NCI-H526 treated with DMSO at 0.1 percent for 48 hours (cell line): ENCODE measurements at places on chromosomes 7 and 10.

GRCh38 chr7:63925626-63926460 is 72.8 kb upstream of the ZNF722 start:
- peak; percentile 90 for DNase-seq

DNA sequence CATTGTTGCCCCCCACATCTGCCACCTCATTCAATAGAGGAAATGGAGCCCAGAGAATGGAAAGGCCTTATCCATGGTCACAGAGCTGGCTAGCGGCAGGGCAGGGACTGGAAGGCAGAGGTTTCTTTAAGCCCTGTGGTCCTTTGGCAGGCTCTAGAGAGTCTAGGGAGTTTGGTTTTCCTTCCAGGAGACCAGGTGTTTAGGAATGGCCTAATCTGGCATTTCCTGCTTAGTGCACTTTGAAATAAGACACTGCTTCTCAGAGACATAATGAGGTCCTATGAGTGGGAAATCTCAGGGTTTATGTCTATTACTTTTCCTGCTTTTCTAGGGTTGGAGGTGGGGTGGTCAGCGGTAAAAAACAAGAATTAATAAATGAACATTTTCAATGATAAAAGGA is 6.1 kb downstream of the MARVELD1 start:
- no peak for DNase-seq

DNA sequence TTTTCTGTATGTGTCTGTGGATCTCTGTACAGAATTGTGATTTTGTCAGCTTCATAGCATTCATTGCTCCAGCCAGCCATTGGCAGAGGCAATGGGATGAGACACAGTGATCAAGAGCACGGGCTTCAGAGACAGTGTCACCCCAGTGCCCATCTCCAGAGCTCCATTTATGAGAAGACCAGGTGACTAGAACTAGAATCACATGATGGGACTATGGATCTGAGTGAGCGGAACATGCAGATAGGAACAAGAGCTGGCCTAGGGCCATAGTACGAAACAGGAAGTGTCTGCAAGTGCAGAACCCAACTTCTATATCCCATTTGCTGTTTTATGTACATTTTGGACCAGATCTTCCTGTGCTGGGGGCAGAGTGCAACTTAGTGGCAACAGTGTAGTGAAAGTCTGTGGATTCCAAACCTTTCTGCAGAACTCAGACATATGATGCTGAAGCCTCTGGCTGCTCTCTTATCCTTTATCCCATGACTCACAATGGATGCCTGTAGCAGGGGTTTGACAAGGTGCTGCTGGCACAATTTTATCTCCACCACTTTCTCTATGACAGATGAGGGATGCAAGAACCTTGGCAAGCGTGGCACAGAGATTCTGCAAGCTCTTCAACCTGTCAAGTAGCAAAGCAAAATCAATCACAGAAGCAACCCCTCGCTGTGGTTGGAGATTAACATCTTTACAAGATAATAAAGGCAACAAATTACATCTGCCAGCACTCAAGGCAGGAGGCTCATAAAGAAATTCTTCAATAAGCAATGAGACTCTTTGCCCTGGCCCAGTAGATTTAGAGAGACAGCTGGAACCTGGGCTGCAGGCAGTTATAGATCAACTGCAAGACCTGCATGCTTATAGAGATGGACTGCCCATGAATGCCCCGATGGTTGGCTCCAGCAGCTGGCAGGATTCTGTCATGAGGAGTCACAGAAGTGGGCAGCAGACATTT is 681.3 kb downstream of the TNS3 start:
- no peak for DNase-seq

DNA sequence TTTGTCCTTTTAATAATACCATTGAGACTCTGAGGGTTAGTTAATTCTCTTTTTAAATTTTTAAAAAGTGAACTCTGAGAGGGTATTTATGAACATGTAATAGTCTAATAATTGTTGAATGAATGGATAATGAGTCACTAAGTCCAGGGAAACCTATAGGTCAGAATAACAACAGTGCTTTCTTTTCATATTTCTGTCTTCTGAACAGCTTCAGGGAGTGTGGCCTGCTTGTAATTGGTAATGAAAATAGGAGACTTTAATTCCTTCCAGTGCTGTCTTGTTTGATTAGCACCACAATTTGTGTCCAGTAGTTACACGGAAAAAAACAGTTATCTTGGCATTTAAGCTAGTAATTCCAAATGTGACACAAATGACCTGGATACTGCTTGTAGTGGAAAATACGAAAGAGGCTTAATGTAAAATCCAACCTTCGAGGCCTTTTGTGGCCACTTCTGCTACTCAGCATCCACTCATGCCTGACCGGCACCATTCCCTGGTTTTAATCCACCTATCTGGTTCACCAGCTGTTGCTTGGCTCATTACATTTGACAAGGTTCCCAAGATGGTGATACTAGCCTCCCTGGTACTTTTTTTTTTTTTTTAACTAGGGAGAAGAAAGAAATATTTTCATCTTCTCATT is 149.3 kb upstream of the IMMP2L start:
- DNase-seq: no peak

- DNase-seq: no peak
Observed at GRCh38 chr10:124045801-124046355, 47.5 kb downstream of the CHST15 start.

- no peak for DNase-seq
Observed at GRCh38 chr7:132572526-132572925, 3.7 kb downstream of the PLXNA4 start.

- DNase-seq: no peak
Observed at GRCh38 chr10:110413049-110413783, 84.5 kb upstream of the DUSP5 start.

- no peak for DNase-seq
Observed at GRCh38 chr7:42745357-42746059, 166.4 kb downstream of the C7orf25 start.

- no peak for DNase-seq
Observed at GRCh38 chr7:66571568-66571967, 57.1 kb upstream of the KCTD7 start.

DNA sequence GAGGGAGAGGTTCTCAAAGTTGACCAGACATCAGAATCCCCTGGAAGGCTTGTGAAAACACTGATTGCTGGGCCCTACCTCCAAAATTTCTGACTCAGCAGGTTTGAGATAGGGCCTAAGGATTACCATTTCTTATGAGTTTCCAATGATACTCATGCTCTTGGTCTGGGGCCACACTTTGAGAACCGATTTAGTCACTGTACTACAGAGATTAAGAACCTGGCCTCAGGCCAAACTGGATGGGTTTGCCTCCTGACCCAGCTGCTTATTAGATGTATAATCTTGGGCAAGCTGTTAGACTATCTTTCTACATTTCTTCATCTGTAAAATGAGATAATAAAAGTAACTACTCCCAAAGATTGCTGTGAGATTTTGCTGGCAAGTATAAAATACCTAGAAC is 77.1 kb upstream of the SCIN start:
- DNase-seq: no peak

DNA sequence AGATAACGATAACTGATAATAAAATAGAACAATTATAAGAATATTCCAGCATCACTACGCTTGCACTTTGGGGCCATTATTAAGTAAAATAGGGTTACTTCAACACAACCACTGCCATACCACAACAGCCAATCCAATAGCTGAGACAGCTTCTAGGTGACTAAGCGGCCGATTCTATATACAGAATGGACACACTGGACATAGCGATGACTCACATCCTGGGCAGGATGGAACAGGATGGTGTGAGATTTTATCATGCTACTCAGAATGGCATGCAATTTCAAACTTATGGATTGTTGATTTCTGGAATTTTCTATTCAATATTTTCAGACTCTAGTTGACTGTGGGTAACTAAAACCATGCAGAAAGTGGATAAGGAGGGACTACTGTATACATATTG is 920.9 kb downstream of the LRMDA start:
- no peak for DNase-seq

- no peak for DNase-seq
Observed at GRCh38 chr7:92260248-92260781, 14.5 kb downstream of the ANKIB1 start.

DNA sequence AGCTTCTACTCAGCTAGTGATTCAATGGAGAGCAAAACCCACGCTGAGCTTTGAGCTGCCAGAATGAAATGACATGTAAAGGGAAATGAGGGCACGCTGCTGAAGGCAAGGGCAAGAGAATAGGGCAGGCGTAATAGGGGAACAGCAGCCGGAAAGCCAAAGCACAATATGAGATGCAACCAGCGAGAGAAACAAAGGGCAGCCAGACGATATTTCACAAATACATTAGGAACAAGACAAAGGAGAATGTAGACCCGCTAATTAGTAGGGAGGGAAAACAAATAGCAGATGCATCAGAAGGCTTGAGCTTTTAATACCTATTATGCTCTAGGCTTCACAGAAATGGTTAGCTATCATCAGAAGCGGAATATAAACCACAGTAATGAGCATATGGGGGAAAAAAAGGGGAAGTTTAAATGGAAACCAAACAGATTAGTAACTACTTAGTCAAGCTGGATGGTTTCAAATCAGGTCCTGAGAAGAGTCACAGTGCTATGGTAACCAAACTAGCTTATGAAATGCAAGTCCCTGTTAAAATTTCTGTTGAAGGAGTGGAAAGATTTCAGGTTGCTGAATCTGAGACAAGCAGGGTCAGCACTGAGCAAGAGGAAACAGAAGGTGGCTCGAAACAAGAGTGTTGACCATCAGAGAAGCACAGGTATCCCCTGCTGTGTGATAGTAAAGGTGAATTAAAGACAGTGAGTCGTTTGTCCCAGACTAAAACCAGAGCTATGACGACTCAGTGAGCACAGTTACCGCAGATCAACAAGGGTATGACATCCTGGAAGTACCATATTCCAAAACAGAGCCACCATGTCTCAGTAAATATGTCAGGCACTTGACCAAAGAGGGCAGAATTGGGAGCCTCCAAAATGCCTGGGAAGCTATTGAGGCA is 496.9 kb upstream of the CELF2 start:
- no peak for DNase-seq

GRCh38 chr7:32658467-32658869 is 163.2 kb downstream of the AVL9 start:
- DNase-seq: no peak

DNA sequence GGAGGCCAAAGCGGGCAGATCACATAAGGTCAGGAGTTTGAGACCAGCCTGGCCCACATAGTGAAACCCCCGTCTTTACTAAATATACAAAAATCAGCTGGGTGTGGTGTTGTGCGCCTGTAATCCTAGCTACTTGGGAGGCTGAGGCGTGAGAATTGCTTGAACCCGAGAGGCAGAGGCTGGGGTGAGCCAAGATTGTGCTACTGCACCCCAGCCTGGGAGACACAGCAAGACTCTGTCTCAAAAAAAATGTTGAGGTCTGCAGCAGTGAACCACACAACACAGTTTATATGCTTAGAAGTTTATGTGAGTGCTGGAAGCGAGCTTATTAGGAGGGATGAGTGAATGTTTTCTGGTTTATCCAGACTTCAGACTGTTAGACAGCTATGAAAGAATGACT is 10.4 kb downstream of the LHPP start:
- DNase-seq: no peak

DNA sequence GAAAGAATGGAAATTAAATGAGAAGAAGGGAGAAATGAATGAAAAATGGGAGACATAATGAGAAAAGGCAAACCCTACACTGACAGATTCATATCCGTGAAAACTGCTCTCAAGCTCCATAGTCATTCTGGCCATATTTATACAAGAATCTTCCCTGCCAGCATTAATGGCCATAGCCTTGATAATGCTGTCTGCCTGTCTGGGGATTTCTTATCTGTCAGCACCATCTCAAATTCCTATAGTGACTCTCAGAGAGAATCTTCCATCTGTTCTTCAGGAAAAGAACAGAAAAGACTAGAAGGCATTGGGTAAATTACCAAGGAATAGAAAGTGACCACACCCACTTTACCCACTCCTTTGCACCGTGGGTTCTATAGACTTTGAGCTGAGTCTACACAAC is 295.9 kb downstream of the PLXNA4 start:
- DNase-seq: no peak

DNA sequence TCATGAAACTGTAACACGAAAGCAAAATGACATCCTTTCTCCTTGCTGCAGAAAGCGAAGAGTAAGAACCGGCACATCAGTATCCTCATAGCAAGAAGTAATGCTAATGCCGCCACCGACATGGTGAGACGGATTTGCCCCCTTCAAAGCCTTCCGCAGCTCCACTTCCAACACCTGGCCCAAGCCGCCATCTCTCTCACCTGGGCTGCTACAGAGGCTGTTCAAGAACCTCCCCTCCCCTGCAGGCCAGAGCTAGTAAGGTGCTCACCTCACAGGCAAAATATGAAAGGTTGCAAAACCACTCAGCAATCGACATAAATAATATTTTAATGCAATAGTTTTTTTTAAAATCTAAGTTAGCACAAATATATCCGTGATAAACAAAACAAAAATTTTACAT is 123.9 kb upstream of the FRMD4A start:
- DNase-seq: no peak

DNA sequence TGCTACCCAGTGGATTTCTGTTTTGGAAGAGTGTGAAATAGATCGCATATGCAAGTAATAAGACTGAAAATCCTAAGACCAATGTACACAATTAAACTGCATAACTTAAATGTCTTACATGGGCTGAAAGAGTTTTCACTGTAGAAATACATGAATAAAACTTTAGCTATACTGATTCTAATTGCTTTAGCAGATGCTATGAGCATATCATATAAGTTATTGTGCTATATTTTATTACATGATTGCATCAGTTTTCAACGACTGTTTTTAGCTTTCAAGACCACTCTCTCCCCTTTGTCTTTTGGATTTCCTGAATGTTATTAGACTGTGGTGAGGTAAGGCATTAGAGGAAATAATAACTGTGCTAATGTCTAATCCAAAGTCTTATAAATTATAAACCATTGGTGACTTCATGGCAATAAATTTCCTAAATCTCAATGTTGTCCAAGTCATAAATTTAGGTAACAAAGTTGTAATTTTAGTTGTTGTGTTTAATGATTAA is 124.5 kb downstream of the SEMA3A start:
- DNase-seq: no peak

DNA sequence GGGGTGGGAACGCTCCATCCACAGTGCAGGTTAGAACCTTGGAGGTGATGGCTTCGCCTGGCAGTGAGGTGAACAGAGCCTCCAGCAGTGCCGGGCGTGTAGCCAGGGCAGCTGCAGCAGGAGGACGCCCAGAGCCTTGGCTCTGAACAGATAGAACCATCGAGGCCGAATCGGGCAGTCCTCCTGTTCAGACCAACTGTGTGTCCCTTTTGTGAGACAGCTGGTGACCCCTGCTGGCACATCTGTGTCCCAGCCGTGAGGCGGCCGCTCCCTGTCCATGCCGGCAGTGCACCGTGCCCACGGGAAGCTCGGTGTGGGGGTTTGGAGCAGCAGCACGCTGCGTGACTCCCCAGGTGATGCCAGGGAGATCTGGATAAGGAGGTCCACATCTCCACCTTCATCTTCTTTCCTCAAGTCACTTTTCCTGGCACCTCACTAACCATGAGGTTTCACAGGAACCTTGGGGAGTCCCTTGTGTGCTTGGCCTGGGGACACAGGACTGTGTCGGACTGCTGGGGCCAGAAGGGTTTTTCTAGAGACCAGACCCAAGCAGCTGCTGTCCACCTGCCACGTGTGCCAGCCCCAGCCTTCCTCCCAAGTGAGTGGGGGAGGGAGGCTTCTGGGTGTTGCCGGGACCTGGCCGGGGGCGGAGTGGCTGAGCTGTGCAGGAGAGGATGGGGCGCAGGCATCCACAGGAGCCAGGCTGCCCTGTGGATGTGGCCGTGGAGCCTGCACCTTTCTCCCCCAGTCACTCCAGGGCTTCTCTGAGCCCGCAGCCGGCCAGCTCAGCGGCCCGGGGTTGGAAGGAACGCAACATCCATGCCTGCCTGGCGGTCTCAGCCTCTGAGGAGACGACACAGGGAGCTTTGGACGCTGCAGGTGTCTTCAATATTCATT is 69.4 kb downstream of the DNAJB6 start:
- DNase-seq: no peak
